ENCODE measurements at places on chromosomes 6 and 20.

DNA sequence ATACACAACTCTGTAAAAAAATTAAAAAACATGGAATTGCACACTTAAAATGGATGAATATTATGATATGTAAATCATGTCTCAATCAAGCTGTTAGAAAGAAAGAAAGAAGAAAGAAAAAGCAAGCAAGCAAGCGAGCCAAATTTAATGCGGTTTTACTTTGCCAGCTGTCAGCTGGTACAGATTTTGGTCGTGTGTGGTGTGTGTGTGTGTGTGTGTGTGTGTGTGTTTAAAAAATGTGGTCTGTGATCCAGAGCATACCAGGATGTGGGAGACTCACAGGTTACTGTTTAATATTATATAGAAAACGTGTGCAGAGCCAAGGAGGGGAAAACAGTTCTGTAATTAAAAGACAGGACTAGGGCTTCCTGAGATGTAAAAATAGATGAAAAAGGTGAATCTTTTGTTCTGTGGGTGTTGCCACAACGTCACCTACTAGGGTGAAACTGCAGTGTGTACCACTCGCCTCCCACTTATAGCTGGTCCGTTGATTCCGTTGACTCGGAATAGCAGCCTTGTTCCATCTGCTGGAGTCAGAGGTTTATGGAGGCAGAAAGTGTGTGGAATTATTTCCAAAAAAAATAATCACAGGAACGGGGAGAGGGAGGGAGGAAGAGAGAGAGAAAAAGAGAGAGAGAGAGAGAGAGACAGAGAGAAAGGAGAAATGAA is 197.7 kb downstream of the BCAS1 start:
- no peak for DNase-seq

DNA sequence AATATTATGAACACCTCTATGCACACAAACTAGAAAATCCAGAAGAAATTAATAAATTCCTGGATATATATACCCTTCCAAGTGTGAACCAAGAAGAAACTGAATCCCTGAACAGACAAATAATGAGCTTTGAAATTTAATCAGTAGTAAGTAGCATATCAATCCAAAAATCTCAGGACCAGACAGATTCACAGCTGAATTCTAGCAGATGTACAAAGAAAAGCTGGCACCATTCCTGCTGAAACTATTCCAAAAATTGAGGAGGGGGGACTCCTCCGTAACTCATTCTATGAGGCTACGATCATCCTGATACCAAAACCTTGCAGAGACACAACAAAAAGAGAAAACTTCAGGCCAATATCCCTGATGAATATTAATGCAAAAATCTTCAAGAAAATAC is 67.0 kb upstream of the PDE7B start:
- no peak for DNase-seq

- no peak for DNase-seq
Measured at GRCh38 chr20:1892119-1892385, 3.2 kb upstream of the SIRPA start.

- peak; percentile 20 for DNase-seq
Measured at GRCh38 chr6:27374824-27375612, 13.5 kb upstream of the ZNF391 start.

GRCh38 chr20:64234291-64234791 is 21.2 kb upstream of the PCMTD2 start:
- DNase-seq = no peak

DNA sequence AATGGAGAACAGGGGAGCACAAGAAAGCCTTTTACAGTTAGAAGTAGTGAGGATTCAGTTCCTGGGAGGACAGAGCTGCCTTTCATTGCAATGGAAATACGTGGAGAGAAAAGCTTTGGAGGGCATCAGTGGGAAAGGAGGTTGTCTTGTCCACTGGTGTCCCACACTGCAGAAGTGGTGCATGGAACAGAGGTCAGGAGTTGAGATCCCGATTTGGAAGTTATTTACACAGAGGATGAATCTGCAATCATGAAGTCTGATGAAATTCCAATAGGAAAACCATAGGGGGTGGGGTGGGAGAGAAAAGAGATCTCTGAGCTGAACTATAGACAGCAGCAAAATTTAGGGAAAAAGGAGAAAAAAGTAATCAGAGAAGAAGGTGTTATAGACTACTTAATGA is 33.6 kb downstream of the ADGRG6 start:
- no peak for DNase-seq

GRCh38 chr20:17171746-17172280 is 55.0 kb upstream of the PCSK2 start:
- DNase-seq = peak; percentile 32

- DNase-seq = no peak
Measured at GRCh38 chr20:38342713-38343310, 3.5 kb upstream of the LBP start.

GRCh38 chr20:22795871-22796270 is 211.5 kb upstream of the FOXA2 start:
- peak; percentile 95 for DNase-seq

GRCh38 chr20:63553933-63554290 is at the start of gene FNDC11:
FNDC11 (plus strand) TSS chr20:63554159; CDS start chr20:63555664, 1,505 bp downstream.
- DNase-seq = no peak

DNA sequence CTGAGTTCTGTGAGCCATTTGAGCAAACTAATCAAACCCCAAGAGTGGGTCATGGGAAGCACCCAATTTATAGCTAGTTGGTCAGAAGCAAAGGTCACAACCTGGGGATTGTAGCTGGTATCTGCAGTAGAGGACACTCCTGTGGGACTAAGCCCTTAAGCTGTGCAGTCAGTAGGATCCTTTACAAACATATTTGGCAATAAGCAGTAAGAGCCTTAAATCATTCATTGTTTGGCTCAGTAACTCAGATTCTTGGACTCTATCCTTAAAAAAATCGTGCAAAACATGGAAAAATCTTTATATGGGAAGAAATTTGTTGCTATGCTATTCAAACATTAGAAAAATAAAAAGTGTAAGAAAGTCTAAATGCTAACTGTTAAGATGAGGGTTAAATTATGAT is 29.9 kb downstream of the FRK start:
- no peak for DNase-seq

DNA sequence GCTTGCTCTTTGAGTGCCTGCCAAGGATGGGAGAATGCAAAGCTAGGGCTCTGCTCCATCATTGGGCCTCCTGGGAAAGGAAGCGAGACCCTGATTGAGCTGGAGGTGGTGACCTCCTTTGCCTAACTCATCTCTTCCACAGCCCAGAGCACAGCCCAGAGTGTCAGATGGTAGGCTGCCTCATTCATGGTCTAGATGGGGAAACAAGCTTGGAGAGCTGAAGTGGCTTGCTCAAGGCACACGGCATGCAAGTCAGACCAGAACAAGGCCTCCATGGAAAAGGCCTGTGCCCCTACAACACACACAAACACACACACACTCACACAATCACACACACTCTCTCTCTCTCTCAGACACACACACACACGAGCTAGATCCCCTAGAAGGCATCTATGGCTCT is 17.5 kb downstream of the TGM3 start:
- no peak for DNase-seq

- DNase-seq = peak; percentile 87
Measured at GRCh38 chr6:4732691-4733315, 43.4 kb upstream of the CDYL start.

Measured in fibroblast of skin of left quadriceps (primary cell).